Germinal center (tissue), 1 donor: ENCODE measurements at places on chromosomes 1 and 21.

DNA sequence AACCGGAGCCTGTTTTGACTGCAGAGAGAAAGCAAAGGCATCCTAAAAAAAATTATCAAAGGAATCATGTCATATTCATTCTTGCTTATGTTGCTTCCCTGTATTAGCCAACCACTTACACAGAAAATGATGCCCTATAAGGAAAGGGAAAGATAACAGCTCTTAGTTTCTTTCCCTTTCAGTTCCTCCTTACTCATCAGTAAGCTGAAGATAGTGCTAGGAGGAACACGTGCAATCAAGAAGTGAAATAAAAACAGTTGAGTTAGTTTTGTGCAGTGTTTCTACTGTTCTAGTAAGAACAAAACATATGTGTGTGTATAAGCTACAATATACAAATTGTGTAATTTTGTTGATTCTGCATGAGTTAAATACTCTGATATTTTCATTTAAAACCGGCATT is 45.3 kb upstream of the MTF2 start:
- peak; percentile 59 for DNase-seq

GRCh38 chr1:119373465-119373864 is 4.9 kb downstream of the HAO2 start:
- DNase-seq, result no peak

DNA sequence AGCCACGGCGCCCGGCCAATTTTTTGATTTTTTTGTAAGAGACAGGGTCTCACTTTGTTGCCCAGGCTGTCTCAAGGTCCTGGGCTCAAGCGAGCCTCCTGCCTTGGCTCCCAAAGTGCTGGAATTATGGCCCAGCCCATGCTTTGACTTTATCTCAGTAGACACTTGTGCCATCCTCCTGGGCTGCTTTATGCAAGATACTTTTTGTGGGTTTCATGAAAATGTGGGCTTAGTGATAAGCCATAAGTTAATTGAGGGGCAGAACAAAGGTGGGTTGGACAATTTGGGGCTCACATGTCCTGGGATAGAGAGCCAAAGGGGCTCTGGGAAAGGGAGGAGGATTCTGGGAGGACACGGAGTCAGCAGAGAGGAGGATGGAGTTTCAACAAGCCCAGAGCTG is 22.0 kb downstream of the ALPL start:
- no peak for DNase-seq

DNA sequence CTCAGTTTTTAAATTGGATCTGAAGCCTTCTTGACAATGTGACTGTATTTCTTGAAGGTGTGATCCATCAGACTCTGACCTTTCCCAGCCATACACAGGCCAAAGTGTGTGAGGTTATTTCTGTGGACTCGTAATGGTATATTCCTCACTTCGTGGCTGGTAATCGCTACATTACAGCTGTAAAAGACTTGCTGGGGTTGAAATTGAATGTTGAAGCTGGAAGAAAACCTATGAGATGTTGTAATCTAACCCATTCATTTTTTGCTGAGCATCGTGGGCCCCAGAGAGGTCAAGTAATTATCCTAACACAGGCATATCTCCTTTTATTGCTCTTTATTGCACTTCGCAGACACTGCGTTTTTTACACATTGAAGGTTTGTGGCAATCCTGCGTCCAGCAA is 405.6 kb upstream of the ZP4 start:
- no peak for DNase-seq

- no peak for DNase-seq
These were observed 4.7 kb upstream of the ABCG1 start for GRCh38 chr21:42214081-42214750.

GRCh38 chr1:185735701-185736064 is 1.5 kb downstream of the HMCN1 start:
- no peak for DNase-seq

- DNase-seq, result no peak
These were observed 5.3 kb downstream of the PTTG1IP start for GRCh38 chr21:44867999-44868700.

DNA sequence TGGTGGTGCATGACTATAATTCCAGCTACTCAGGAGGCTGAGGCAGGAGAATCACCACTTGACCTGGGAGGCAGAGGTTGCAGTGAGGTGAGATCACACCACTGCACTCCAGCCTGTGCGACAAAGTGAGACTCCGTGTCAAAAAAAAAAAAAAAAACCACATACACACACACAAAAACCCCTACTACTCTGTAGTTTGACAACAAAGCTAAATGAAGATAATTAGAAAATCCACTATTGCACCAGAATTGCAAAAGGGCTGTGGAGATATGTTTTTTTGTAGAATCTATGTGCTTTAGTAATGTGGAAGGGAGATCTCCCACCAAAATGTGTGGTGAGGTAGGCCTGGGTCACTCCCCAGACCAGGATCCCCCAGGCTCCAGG is 32.2 kb upstream of the KHDRBS1 start:
- no peak for DNase-seq

GRCh38 chr21:24123785-24124184 is 1483.5 kb downstream of the MRPL39 start:
- DNase-seq, result no peak

DNA sequence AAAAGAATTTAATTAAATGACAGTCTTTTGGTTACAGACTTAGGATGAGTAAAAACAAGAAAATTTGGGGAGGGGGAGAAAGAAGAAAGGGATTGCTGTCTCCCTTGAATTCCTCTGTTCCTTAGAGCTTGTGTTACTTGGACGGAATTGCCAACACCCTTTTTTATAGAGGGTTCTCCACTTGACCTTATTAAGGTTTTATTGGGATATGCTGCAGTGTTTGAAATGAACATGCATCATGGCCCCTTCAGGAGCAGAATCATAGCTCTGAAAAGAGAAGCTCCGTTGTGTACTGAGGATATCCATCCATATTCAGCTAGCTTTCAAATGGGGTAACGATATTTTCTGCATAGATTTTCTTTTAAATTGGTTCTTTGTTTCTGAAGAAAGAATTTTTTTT is 48.2 kb upstream of the DNASE2B start:
- DNase-seq, result no peak

- DNase-seq, result no peak
These were observed 14.7 kb downstream of the DOP1B start for GRCh38 chr21:36171336-36171735.

GRCh38 chr21:26130249-26130881 is 40.2 kb downstream of the APP start:
- DNase-seq, result no peak

DNA sequence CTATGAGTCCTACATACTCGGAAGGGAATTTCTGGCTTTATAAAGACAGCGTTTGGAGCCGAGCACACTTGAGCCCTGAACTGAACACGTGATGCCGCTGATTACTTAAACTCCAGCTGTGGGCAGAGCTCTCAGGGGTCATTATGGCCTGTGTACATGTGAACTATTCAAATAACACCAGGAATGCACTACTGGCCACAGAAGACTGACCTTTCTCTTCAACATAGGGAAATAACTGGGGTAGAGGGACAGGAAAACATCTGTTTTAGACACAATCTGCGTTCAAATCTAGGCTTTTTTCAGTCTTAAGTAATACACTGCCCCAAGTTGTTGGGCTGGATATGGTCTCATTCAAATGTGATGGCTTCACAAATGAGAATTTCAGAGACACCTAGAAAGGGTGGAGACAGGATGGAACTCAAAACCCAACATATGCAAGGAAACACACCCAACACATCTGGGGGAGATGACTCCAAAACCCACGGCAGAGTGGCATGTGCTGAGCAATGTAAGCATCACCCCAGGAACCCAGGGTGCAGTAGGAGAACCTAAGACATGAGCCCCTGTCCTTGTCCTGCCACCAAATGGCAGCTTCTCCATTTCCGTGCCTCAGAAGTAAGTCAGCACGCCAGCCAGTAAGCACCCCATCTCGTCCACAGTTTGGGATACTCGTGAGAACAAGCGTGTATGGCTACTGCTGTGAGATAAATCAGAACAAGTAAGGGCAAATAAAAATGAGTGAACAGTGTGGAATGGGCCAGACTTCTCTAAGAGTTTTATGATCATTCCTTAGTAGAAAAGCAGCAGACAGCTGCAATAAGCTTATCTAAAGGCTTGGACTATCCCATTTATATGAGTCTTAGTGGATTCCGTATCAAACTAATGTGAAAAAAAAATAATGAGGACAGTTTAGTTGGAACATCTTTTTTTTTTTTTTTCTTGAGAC is 24.9 kb downstream of the NID1 start:
- no peak for DNase-seq

DNA sequence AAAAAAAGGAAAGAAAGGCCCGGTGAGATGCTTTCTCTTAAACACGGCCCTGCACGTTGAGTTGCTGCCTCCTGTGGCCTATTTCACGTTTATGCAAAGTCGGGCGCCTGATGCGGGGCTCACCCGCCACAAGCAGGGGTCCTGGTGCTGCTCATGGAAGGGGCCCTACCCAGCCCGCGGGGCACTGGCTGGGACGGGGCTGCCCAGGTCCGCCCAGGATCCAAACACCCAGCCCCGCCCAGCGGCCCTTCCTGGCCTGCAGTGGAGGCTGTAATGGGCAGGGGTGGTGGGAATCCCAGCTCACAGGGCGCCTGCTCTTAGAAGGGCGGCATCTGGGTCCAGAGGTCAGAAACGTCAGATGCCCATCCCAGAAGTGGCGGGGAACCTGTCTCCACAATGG is 1.6 kb downstream of the COL6A2 start:
- no peak for DNase-seq

DNA sequence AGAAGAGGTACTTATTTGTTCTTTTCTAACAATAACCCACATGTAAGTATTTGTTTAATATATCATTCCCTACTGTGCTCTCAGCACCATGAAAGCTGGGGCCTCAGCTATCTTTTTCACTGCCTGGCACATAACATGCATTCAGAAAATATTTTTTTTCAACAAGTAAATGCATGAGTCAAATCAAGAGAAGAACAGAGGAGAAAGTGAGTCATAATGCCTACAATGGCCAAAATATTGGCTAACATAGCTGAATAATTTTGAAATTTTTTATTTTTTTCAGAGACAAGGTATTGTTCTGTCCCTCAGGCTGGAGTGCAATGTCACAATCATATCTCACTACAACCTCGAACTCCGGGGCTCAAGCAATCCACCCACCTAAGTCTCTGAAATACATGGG is 252.2 kb upstream of the ADAMTS5 start:
- no peak for DNase-seq

DNA sequence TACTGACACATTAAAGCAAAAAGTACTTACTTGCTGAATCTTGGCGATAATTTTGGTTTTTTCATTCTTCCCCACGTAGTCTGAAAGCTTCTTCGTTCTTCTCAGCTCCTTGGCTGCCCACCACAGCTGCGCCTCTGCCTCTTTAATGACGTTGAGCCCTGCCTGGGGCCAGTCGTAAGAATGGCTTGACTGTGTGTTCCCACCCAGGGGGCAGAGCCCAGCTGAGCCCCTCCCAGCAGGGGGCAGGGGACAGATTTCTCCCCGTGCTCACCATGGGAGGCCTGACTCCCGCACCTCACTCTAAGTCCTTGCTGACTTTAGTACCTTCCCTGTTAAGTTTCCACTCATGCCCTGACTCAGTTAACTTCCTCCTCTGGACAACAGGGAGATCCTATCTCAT is 9.0 kb downstream of the CFAP298 start:
- DNase-seq, result no peak

DNA sequence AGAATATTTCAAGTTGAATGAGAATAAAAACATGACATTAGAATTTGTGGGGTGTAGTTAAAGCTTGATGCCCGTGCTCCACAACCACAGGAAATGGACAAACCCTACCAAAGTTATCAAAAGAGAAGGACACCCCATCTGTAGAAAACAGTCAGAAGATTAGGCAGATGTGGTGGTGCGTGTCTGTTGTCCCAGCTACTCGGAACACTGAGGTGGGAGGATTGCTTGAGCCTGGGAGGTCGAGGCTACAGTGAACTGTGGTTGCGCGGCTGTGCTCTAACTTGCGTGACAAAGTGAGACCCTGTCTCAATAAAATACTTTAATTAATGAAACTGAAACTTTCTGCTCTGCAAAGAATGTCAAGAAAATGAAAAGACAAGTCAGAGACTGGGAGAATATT is 1.5 kb upstream of the SPATC1L start:
- DNase-seq, result no peak

DNA sequence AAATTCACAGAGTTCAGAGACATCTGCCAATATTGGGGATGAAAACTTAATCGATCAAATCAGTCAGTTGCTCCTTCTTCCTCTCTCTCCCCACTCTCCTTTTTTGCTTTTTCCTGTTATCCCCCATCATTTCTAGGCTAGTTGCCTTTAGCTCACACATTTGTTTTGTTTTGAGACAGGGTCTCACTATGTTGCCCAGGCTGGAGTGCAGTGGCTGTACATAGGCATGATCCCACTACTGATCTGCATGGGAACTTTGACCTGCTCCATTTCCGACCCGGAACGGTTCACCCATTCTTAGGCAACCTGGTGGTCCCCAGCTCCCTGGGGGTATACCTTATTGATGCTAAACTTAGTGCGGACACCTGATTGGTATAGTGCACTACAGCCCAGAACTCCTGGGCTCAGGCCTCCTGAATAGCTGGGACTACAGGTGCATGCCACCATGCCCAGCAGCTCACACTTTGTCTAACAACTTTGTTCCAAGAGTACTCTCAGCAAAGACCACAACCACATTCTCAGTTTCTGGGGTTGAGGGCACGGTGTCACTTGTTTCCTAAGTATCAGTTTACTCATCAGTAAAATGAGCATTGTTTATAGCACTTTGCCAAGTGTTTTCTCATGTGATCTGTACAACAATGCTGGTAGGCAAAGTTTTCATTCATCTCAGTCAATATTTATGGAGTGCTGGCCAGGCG is 6.7 kb upstream of the ELOA start:
- no peak for DNase-seq

DNA sequence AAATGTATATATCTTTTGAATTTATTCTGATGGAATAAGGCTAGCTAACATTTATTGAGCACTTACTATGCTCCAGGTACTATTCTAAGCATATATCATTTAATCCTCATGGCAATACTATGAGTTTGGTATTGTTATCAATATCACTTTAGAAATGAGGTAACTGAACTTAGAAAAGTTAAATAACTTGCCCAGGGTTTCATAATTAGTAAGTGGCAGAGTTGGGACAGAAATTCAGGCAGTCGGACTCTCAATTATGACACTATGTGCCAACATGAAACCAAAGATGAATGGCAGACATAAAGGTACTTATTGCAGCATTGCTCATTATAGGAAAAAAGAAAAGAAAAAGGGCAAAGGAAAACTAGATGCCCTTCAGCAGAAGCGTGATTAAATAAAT is 48.2 kb downstream of the RAB3GAP2 start:
- DNase-seq, result no peak

- DNase-seq, result no peak
These were observed 3.2 kb upstream of the NADK start for GRCh38 chr1:1781526-1781903.

DNA sequence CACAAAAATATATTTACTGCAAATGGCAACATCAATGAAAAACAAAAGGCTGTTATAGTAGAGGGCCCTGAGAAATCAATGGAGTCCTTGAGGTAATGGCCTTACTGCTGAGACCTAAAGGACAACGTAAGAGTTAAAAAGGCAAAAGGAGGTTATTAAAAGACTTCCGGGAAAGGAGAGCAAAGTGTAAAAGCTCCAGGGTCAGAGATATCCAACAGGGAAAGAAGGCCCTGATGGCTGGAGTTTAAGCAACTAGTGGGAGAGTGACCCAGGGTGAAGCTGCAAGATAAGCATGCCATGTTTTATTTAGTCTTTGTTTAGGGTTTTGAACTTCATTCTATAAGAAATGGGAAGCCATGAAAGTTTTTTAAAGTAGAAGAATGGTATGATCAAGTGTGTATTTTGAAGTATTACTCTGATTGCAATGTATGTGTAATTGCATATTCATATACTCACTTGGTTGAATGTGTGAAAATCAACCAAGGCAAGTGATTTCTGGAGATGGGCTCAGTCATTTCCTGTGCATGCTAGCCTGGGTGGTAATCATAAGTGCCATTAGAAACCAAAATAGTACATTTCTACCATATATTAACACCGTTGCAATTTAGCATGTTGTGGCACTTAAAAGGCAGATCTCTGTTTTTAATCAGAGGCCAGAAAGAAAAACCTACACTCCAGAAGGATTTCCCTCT is 5.3 kb upstream of the DPYD start:
- DNase-seq, result no peak
